Stomach (tissue), 19 donors: ENCODE measurements at places on chromosomes 13 and 19. TPM values are rescaled to one million over a fixed set of nuclear protein-coding genes. Genes with fewer than 3 reads are reported as not detected.
A peak's percentile ranks its signal among the peaks of the same experiment; 100 is the strongest.

Gene PSG4
- not detected for total RNA-seq

Gene MIDN
- total RNA-seq = 34.8 TPM

Gene SLC10A2
- total RNA-seq = not detected

Gene PPM1N
- 1.6 TPM for total RNA-seq

Gene ZNF682
- total RNA-seq = 3.9 TPM

Gene PRODH2
- total RNA-seq = not detected

DNA sequence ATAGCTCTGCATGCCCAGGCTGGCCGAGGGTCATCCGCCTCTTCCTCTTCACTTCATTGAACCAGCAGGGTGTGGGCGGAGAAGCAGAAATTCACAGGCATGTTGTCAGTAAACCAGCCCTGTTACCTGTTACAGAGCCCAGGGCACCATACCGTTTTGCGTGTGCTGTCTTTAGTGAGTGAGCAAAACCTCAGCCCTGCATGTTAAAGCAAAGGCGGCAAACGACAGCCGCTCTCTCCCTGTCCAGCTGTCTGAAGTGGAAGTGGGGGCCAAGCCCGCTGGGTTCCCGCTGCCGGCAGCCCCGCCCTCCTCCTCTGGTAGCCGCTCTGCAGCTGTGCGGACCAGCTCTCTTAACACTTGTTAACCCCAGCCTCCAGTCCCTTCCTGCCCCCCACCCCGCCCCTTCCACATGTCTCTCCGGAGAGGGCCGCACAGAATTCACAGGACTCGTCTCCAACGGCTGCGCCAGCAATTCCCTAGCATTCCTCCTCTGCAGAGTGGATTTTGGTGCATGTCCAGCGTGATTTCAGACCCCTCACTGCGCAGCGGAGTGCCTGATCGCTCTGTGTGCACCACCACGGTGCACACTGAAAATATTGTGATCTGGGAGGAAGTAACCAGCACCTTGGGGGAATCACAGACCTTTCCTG, 12.7 kb downstream of the KLHL26 start:
- H3K4me3 ChIP-seq = peak overlapping the region; percentile 8
- peaks cover 37% of the 10 kb centered on the region for H3K4me1 ChIP-seq
- no peaks in the 10 kb centered on the region for H3K27me3 ChIP-seq
- H3K36me3 ChIP-seq = no peaks in the 10 kb centered on the region

GRCh38 chr13:50617134-50617721, 226.3 kb downstream of the DLEU7 start:
- no peak overlapping the region for H3K4me3 ChIP-seq
- no peaks in the 10 kb centered on the region for H3K4me1 ChIP-seq
- H3K36me3 ChIP-seq = no peaks in the 10 kb centered on the region
- DNase-seq = no peak

DNA sequence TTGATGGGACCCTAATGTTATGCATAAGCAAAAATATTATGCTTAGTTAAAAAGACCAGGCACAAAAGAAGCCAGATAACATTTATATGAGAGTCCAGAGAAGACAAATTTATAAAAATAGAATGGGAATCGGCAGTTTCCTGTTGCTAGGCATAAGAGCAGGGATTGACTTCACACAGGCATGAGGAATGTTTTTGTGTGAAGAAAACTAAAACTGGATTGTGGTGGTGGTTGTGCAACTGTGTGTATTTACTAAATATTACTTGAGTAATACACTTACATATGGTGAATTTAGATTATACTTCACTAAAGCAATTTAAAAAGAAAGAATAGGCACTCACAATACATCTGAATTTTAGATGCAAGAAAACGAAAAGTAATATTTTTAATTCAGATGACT, 108.3 kb downstream of the SLITRK1 start:
- no peaks in the 10 kb centered on the region for H3K36me3 ChIP-seq
- H3K4me3 ChIP-seq = no peak overlapping the region
- H3K4me1 ChIP-seq = no peaks in the 10 kb centered on the region
- H3K27ac ChIP-seq = no peak overlapping the region

DNA sequence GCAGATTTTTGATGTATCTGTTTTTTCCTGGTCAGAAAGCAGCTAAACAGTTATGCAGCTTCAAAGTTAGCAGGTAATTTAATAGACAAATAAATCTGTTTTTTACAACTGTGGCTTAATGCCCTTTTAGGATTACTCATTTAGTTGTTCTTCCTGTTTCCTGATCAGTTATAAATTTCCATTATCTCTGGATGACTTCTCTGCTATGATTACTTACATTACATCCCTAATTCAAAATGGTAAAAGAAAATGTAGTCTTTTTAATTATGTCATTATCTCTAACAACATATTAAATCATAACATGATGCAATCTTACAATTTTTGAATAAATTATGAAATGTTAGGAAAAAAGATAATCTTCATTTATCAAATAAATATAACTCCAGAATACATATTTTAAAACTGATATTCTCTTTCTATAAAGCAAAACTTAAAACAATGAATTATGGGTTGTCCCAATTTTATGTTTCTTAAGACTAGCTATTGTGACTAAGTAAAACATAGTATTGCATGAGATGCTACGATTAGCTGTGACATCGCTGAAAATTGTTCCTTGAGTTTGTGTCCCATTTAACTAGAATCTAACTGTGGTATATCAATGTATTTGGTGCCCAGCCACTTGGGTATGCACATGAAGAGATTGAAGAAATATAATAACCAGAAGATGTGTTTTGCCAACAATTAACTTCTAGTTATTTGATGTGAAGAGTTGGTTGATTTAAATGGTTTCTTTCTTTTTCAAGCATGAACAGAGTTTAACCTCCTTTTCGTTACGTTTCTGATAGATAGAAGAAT, 605.3 kb upstream of the SPRY2 start:
- no peak for DNase-seq
- no peaks in the 10 kb centered on the region for H3K4me1 ChIP-seq
- no peaks in the 10 kb centered on the region for H3K27me3 ChIP-seq
- H3K36me3 ChIP-seq = no peaks in the 10 kb centered on the region
- H3K27ac ChIP-seq = no peak overlapping the region

DNA sequence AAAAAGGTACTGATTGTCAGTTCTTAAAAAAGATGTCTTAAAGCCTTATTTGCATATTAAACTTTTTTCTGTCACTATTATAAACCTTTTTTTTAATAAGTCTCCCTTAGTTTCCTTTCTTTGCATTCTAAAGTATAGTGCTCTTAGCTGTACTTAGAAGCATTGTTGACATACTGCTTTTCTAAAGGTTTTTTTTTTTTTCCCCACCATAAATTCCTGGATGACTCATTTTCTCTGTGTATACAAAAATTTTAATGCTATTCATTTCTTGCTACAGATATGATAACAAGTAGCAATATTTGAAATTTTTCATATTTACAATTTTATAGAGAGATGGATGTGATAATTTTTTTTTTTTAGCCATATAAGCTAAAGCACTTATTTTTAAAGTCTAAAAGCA, 43.5 kb downstream of the METTL21C start:
- peaks cover 78% of the 10 kb centered on the region for H3K36me3 ChIP-seq
- no peak overlapping the region for H3K4me3 ChIP-seq
- H3K27me3 ChIP-seq = no peaks in the 10 kb centered on the region
- H3K27ac ChIP-seq = no peak overlapping the region

GRCh38 chr13:63938851-63939250, 2523.2 kb upstream of the PCDH20 start:
- no peaks in the 10 kb centered on the region for H3K4me1 ChIP-seq
- no peaks in the 10 kb centered on the region for H3K36me3 ChIP-seq
- no peak overlapping the region for H3K4me3 ChIP-seq
- H3K27ac ChIP-seq = no peak overlapping the region
- no peaks in the 10 kb centered on the region for H3K27me3 ChIP-seq

- no peak overlapping the region for H3K4me3 ChIP-seq
- no peak for DNase-seq
- H3K27me3 ChIP-seq = no peaks in the 10 kb centered on the region
- H3K4me1 ChIP-seq = no peaks in the 10 kb centered on the region
Observed at GRCh38 chr13:85367887-85368286, 431.3 kb downstream of the SLITRK6 start.

DNA sequence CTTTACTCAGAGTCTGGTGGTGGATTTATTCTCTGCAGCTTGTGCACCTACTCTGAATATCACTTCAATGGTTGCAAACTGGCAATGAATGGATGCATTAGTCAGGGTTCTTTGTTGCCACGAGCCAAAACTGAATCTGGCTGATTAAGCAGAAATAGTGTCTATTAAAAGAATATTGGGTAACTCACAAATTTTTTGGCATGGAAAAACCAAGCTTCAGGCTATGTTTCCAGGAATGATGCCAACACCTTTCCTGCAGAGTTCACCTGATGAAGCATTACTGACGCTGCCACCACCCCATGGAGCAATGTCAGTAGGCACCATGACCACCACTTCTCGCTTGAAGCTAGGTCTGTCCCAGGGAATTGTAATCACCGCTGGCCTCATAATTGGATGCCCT, 597.8 kb upstream of the SLC10A2 start:
- no peak overlapping the region for H3K27ac ChIP-seq
- no peak overlapping the region for H3K4me3 ChIP-seq
- no peaks in the 10 kb centered on the region for H3K36me3 ChIP-seq
- no peaks in the 10 kb centered on the region for H3K27me3 ChIP-seq
- no peak for DNase-seq

DNA sequence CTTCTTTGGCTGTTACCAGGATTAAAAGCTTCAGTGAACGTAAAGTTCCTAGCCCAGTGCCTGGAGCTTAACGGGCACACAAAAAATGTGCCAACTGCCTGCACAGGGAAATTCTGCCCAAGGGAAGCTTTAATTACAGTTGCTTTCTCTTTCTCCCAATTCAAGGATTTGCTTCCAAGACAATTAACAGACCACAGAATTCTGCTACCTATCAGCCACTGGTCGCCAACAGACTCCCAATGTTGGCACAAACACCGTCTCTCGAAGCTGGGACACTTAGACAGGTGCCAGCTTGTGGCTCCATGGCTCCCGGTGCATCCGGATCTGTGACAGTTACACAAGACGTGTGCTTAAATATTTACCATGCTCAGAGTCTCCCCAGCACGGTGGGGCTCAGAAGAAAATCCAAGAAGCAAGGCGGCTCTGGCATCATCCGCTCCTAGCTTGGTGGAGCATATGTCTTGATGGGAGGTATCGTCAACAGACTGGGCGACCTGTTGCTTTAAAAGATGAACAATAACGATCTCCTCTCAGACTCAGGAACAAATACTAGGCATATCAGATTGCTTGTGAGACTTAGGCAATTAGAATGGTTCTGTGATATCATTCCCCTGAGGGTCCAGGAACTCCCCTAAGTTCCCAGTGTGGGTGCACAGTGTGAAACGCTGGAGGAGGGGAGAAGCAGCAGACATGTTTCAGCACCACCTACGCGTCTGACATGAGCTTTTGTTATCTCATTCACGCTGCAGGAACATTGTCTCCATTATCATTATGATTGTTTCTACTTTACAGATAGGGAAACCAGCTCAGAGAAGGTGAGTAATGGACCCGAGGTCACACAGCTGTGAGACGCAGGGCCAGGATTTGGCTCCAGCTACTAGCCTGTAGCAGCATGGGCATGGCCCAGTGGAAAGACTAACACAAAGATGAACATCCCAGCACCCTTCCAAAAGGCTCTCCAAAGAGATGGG, 61.6 kb downstream of the ALOX5AP start:
- no peaks in the 10 kb centered on the region for H3K36me3 ChIP-seq
- peaks cover 7% of the 10 kb centered on the region for H3K4me1 ChIP-seq
- DNase-seq = no peak
- H3K27me3 ChIP-seq = no peaks in the 10 kb centered on the region
- peak overlapping the region; percentile 11 for H3K4me3 ChIP-seq

- H3K27me3 ChIP-seq = no peaks in the 10 kb centered on the region
- no peaks in the 10 kb centered on the region for H3K4me1 ChIP-seq
- peaks cover 91% of the 10 kb centered on the region for H3K36me3 ChIP-seq
- no peak for DNase-seq
- H3K4me3 ChIP-seq = no peak overlapping the region
Observed at GRCh38 chr13:110683203-110683883, 22.6 kb downstream of the CARS2 start.

- H3K27me3 ChIP-seq = no peaks in the 10 kb centered on the region
- no peaks in the 10 kb centered on the region for H3K4me1 ChIP-seq
- no peak overlapping the region for H3K4me3 ChIP-seq
- H3K27ac ChIP-seq = no peak overlapping the region
- no peaks in the 10 kb centered on the region for H3K36me3 ChIP-seq
Observed at GRCh38 chr13:64819081-64819480, 2411.1 kb downstream of the PCDH9 start.

DNA sequence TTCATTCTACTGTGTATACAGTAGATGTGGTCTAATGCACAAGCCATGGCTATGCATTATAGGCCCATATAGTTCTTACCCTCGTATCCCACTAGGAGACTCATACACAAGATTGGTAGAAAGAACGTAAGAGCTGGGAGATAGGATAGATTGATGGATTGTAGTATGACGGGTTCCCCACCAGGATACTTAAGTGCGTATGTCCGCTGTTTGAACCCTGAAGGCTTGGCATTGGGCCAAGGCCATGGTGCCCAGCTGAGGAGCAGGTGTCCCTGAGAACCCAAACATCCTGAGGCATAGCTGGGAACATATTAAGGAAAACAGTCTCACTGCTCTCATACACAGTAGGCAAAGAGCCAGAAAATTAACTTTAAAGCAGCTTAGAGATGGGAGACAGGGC, 617.5 kb upstream of the KLF12 start:
- DNase-seq = no peak
- H3K36me3 ChIP-seq = no peaks in the 10 kb centered on the region
- no peak overlapping the region for H3K4me3 ChIP-seq
- no peaks in the 10 kb centered on the region for H3K4me1 ChIP-seq
- H3K27ac ChIP-seq = no peak overlapping the region

DNA sequence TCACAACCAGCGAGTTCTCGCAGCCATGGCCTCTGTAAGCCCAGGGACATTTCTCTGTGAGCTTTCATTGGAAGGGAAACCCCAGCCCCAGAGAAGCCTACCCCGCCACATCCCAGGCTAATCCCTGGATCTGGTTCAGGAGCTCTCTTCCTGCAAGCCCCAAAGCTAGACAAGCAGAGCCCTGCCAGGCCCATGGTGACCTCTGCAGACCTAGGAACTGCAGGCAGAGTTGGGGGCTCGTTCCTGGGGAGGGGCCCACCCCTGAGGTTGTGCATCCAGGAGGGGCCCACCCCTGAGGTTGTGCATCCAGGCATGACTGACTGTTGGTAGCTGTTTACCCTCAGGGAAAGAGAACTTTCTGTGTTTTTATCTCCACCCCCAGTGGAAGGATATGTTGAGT, 21.7 kb downstream of the KCTD15 start:
- DNase-seq = no peak
- H3K4me3 ChIP-seq = no peak overlapping the region
- peaks cover 8% of the 10 kb centered on the region for H3K36me3 ChIP-seq
- no peaks in the 10 kb centered on the region for H3K27me3 ChIP-seq
- H3K27ac ChIP-seq = no peak overlapping the region

- no peaks in the 10 kb centered on the region for H3K36me3 ChIP-seq
- no peak overlapping the region for H3K27ac ChIP-seq
Observed at GRCh38 chr13:111371720-111372119, 51.3 kb downstream of the TEX29 start.

- H3K4me1 ChIP-seq = peaks cover 22% of the 10 kb centered on the region
- H3K27ac ChIP-seq = no peak overlapping the region
- DNase-seq = peak; percentile 78
- H3K27me3 ChIP-seq = no peaks in the 10 kb centered on the region
Observed at GRCh38 chr13:51814825-51815650, 11.1 kb upstream of the DHRS12 start.
